Aorta (tissue), 5 donors: ENCODE measurements at places on chromosomes 1 and 21. TPM values are rescaled to one million over a fixed set of nuclear protein-coding genes. Genes with fewer than 3 reads are reported as not detected.
A peak's percentile ranks its signal among the peaks of the same experiment; 100 is the strongest.

Gene KRTAP12-3
- not detected for total RNA-seq

Gene OR2T35
- total RNA-seq, result not detected

Gene TNFRSF1B
- 98.5 TPM for total RNA-seq

GRCh38 chr1:231626951-231627614, 493 bp downstream of the DISC1 start:
- H3K27me3 ChIP-seq, result no peaks in the 10 kb centered on the region
- no peaks in the 10 kb centered on the region for H3K4me1 ChIP-seq
- peak overlapping the region; percentile 88 for H3K4me3 ChIP-seq
- H3K27ac ChIP-seq, result peak overlapping the region; percentile 6
- H3K36me3 ChIP-seq, result no peaks in the 10 kb centered on the region

DNA sequence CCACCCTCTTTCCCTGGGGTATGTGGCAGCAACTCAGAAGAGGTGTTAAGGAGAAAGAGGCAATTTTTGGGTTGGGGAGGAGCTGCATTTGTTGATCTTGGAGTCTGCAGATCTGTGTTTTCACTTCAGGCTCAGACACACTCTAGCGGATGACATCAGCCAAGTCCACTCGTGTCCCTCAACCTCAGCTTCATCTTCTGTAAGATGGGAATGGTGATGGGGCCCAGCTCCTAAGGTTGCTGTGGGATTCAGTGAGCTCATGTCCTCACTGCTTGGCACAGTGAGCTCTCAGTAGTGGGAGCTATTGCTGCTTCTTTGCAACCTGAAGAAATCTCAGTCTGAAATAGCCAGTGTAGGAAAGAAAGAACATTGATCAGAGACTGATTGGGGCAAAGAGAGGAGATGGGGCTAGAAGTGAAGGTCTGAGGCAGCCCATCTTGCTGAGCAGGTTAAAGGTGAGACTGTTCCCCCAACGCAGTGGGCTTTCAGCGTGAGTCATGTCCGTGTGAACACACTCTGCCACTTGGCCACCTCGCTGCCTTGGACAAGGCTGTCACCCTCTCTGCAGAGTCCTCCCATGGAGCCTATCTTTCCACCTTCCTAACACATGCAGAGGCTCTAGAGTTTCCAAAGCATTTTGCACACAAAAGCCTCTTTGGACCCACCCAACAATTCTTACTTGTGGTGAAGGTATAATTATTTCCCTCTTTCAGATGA, 56.0 kb upstream of the CITED4 start:
- no peaks in the 10 kb centered on the region for H3K27me3 ChIP-seq
- H3K36me3 ChIP-seq, result no peaks in the 10 kb centered on the region
- no peak overlapping the region for H3K4me3 ChIP-seq
- no peak for DNase-seq
- no peaks in the 10 kb centered on the region for H3K4me1 ChIP-seq

DNA sequence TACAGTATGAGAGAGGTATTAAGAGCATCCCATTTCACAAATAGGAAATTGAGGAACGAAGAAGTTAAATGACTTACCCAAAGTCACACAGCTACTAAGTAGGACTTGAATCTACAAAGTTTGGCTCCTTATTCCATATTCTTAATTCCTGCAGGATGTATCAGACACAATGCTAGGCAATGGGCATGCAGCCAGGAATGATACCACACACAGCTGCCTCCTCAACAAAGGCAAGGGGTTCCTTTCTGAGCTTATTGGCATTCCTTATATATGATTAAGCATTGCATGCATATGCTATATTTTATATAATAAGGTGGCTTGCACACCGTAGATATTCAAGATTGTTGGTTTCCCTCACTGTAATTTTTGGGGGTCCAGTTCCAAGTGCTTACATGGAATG, 34.2 kb upstream of the JUN start:
- H3K4me3 ChIP-seq, result no peak overlapping the region
- H3K4me1 ChIP-seq, result no peaks in the 10 kb centered on the region
